ENCODE measurements at places on chromosomes 2 and 18. TPM values are rescaled to one million over a fixed set of nuclear protein-coding genes. Genes with fewer than 3 reads are reported as not detected.

The COLEC12 gene
- polyA plus RNA-seq, result 28.6 TPM

The STARD6 gene
- 0.44 TPM for polyA plus RNA-seq

The MREG gene
- polyA plus RNA-seq, result 20.0 TPM

The LHCGR gene
- 0.24 TPM for polyA plus RNA-seq

GRCh38 chr2:97900806-97901205, 94.9 kb downstream of the TMEM131 start:
- DNase-seq, result no peak

GRCh38 chr2:221210686-221211085, 361.4 kb downstream of the EPHA4 start:
- DNase-seq, result no peak

GRCh38 chr2:134657650-134658250, 61.0 kb downstream of the TMEM163 start:
- DNase-seq, result no peak

Data from renal pelvis (tissue), 12 donors.